ENCODE measurements at places on chromosomes 12 and 14. TPM values are rescaled to one million over a fixed set of nuclear protein-coding genes. Genes with fewer than 3 reads are reported as not detected.

GRCh38 chr12:42859612-42860011, 270.1 kb upstream of the PRICKLE1 start:
- DNase-seq: no peak

TMEM63C gene
- 0.29 TPM for polyA plus RNA-seq

- no peak for DNase-seq
Measured at GRCh38 chr14:77372304-77372841, 4.5 kb downstream of the TMED8 start.

HECTD4 gene
- 65.4 TPM for polyA plus RNA-seq

DNA sequence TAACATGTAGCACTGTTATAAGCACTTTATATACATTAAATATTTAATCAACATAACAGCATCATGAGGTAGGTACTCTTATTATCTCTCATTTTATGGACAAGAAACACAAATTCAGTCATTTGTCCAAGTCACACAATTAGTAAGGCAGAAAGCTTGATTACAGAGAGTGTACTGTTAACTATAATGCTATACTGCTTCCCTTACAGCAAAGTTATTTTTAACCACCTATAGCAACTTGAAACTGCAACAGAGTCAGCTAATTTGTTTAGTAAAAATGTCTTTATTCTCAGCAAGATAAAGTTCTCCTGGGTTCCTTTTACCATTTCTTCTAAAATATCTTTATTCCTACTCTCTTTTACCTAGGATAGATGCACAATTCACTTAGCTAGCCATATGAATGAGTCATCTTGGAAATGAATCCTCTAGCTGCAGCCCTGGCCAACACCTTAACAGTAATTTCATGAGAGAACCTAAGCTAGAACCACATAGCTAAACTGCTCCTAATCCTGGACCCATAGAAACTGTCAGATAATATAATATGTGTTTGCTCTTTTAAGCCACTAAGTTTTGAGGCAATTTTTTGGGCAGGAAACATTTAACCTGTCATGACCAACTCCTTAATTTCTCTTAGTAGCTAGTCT, 90.2 kb upstream of the HECTD1 start:
- DNase-seq: no peak

KRT83 gene
- not detected for polyA plus RNA-seq

ACOT6 gene
- polyA plus RNA-seq: not detected

GRCh38 chr12:114812858-114813761, 129.1 kb upstream of the TBX3 start:
- DNase-seq: peak; percentile 44

OTX2 gene
- not detected for polyA plus RNA-seq

- peak; percentile 44 for DNase-seq
Measured at GRCh38 chr12:130335517-130336392, 1.9 kb upstream of the PIWIL1 start.

MORN3 gene
- polyA plus RNA-seq: 1.9 TPM

- DNase-seq: peak; percentile 86
Measured at GRCh38 chr14:90665321-90666000, 150.8 kb downstream of the TTC7B start.

- no peak for DNase-seq
Measured at GRCh38 chr12:122082621-122083356, 4.2 kb downstream of the MLXIP start.

GRCh38 chr14:56423544-56423943, 156.1 kb upstream of the TMEM260 start:
- peak; percentile 2 for DNase-seq

GRCh38 chr14:95291859-95292542, 27.7 kb downstream of the CLMN start:
- DNase-seq: no peak

DNA sequence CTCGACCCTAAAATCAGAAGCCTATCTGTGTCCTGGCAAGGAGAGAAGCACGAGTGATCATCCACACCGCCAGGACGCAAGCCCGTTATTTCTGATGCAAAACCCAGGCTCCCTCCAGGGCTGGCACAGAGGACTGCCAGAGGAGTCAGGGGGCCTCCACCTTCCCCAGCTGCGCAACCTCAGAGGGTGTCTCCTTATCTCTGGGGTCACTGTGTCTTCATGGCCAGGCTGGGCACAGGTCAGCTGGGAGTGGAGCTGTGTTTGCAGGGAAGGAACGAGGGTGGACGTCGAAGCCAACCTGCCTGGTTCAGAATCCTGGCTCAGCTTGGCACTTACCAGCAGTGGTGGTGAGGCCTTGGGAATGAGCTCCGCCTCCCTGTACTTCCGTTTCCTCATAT, 12.0 kb upstream of the SERPINA3 start:
- no peak for DNase-seq

- no peak for DNase-seq
Measured at GRCh38 chr12:41443690-41444089, 255.6 kb downstream of the PDZRN4 start.

DNA sequence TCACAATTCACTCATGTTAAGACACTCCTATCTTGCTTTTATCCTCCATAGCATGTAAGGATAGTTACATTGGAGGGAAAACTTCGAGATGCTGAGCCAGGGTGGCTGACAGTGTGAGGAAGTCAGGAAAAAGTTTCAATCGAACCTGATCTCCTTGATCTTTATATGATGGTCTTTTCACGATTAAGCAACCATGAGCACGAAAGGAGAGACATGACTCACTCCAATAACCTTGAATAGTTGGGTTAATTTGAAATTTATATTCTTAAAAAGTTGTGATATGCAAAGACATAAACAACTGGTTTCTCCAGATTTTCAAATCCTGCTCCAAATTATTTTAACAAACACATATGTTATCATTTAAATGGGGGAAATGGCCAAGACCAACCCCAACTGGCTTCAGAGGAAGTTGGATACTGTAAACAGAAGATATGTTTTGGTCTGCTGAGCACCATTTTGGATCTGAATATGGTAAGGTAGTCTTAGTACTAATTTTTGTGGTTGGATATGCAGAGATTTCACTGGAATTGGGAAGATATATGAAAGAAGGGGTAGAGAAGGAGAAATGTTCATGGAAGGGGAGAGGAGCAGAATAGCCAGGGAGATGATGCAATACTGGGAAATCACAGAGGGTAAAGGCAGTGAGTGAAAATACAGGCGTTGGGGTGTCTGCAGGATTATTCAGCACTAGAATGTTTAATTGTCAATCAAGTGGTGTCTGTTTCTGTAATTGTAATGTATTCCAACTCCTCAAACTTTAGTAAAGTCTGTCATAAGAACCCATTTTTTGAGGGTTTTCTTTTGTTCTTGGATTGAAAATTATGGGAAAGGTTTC, 185.2 kb upstream of the SLC38A2 start:
- no peak for DNase-seq

DNA sequence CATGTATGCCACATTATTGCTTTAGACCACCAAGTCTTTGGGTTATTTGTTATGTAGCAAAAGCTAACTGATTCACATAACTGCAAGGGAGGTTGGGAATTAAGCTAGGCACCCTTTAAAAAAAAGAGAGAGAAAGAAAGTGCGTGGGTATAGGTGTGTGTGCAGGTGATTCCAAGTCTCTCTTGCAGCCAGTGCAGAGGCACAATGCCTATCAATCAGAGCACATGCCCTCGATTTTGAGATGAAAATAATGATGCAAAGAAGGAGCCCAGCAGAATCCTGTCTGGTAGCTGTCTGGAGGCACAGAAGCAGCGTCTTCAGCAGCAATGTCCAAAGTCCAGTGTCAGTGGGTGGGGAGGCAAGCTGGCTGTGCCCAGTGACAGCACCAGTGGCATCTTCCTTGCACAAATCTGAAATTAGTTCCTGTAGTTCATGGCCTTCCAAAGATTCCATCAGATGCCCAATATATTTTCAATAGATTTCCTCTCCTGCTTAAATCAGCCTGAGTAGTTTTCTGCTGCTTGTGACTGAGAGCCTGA, 62.4 kb upstream of the TBPL2 start:
- no peak for DNase-seq

SCARB1 gene
- polyA plus RNA-seq: 33.3 TPM

DNA sequence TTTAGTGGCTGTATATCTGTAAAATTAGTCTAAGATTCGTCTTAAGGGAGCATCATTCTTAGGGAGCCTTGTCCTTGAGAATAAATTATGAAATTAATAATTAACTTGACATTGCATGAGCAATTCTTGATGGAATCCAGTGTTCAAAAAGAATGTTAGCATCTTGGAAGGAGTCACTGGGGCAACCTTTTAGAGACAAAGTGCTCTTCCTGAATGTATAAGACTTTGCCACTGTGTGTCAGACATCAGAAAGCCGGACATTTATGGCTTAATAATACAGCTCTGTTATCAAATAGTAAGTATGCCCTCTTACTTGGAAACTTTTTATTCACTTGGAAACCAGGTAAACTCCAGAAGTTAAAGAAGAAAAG, 83.3 kb downstream of the CCER1 start:
- DNase-seq: no peak

DNA sequence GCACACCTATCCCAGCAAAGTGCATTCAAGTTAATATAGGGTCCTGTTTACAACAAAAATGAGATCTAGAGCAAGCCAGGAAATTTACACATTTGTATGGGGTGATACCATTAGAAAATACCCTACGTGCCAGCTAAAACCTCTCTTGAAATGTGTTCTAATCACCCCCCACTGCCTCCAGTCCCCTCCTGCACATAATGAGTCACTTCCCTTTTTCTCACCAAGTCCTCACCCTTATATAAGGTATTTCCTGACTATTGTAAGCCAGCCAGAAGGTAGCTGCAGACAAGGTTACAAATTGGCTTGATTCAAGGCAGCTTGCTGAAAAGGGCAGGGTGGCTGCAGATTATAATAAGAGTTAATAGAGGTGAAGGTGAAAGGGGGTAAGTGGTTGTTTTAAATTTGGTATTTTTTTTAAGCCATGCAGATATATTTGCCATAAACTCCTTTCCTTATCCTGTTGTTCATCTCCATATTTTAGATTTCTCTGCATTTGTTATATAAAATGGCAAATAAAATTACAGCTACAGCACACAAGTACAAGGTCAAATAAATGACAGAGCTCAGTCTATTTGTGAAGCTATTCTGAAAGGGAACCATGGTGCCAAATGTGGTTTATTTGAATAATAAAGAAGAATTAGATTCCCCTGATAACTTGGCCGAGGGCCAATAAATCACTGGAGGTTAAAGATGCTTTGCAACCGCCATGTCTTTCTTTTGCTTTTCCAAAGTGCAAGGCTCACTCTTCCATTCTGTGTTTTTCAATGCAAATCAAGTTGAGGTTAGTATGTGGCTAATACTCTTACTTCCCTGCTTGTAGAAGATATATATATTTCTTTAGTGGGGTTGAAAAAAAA, 385.9 kb downstream of the EGLN3 start:
- DNase-seq: no peak

KRT74 gene
- not detected for polyA plus RNA-seq

- DNase-seq: no peak
Measured at GRCh38 chr12:76441016-76441415, 92.8 kb upstream of the BBS10 start.

- DNase-seq: no peak
Measured at GRCh38 chr14:70906793-70907175, 475 bp upstream of the PCNX1 start.

KIF5A gene
- polyA plus RNA-seq: 5.6 TPM

DNA sequence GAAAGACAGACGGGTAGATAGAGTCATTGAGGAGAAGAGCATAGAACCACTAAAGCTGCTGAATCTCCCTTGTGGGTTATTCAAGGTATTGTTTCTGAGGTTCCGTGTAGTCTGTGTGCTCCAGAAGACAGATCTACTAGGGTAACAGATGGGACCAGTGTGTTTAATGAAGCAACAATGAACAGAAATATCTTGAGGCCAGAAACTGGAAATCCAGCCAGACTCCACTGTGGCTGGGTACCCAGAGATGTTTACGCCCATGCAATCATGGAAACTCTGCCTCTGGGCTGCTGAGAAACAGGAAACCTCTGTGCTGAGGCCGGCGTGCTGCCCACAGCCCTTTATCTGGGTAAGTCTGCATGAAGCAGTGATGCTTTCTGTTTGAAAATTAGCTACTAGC, 8.3 kb downstream of the PROX2 start:
- no peak for DNase-seq

ANO2 gene
- 3.8 TPM for polyA plus RNA-seq

ABCD2 gene
- polyA plus RNA-seq: 0.08 TPM

NACA gene
- 2,431 TPM for polyA plus RNA-seq

DNA sequence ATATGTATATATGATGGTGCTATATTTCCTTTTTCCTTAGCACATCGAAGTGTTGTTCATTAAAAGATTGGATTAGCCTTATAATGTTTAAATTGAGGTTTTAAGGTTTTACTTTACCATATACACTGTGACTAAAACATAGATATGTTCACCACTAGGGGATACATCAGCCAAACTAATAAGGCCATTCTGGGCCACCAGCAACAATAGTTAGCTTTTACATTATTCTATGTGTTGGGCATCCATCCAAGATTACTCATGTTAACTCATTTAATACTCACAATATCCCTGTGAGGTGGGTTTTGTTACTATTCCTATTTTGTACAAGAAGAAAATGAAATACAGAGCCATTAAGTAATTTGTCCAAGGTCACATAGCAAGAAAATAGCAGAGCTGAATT, 202.6 kb upstream of the AVPR1A start:
- DNase-seq: no peak

KLRC2 gene
- polyA plus RNA-seq: 0.42 TPM

DNA sequence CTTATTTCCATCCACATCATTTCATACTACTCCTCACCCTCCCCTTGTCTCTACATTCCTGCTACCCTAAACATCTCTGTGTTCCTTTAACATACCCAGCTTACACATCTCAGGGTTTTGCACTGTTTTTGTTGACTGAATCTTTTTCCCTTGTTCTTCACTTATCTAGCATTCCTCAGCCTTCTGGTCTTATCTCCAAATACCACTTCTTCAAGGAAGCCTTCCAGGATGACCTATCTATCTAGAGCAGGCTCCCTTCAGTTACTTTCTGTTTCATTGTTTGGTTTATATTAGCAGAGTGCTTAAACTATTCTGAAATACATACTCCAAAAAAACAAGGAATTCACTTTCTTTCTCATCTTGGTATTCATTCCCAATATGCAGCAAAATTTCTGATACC, 353.1 kb downstream of the NAV3 start:
- no peak for DNase-seq

SLC25A47 gene
- 0.06 TPM for polyA plus RNA-seq

GRCh38 chr14:79293482-79294177, 917.7 kb downstream of the DIO2 start:
- no peak for DNase-seq

DNA sequence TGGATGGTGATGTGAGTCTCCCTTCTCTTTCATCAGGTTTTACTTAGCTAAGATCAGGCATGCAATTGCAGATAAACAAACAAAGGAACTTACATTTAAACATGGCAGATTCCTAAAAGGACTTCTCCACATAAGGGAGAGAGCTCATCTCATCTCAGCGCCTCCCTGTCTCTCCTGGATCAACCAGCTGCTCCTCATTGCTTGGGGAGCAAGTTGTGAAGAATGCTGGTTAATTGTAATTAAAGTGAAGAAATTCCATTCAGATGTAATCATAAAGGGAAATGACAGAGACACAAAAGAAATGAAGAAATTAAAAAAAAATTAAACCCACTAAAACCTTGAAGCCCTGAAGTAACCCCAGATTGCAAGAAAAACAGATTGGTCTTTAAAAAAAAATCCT, 104.4 kb upstream of the DIO2 start:
- DNase-seq: no peak

DAO gene
- polyA plus RNA-seq: not detected

Data from right lung (tissue), 10 donors.